ENCODE measurements at places on chromosomes 4 and X. TPM values are rescaled to one million over a fixed set of nuclear protein-coding genes. Genes with fewer than 3 reads are reported as not detected.

The NUP62CL gene
- total RNA-seq = 6.1 TPM

The DKK2 gene
- 0.85 TPM for total RNA-seq

The CTAG2 gene
- total RNA-seq = not detected

The HSFX2 gene
- total RNA-seq = 0.28 TPM

The PNCK gene
- total RNA-seq = 8.2 TPM

The ARHGEF38 gene
- total RNA-seq = 0.24 TPM

The PPEF2 gene
- total RNA-seq = under 0.01 TPM

The SPACA5 gene
- not detected for total RNA-seq

- H3K27me3 ChIP-seq = no peaks in the 10 kb centered on the region
- DNase-seq = no peak
- H3K4me1 ChIP-seq = peaks cover 48% of the 10 kb centered on the region
- H3K36me3 ChIP-seq = no peaks in the 10 kb centered on the region
These were observed 5.0 kb upstream of the NSD2 start for GRCh38 chr4:1866189-1866661.

DNA sequence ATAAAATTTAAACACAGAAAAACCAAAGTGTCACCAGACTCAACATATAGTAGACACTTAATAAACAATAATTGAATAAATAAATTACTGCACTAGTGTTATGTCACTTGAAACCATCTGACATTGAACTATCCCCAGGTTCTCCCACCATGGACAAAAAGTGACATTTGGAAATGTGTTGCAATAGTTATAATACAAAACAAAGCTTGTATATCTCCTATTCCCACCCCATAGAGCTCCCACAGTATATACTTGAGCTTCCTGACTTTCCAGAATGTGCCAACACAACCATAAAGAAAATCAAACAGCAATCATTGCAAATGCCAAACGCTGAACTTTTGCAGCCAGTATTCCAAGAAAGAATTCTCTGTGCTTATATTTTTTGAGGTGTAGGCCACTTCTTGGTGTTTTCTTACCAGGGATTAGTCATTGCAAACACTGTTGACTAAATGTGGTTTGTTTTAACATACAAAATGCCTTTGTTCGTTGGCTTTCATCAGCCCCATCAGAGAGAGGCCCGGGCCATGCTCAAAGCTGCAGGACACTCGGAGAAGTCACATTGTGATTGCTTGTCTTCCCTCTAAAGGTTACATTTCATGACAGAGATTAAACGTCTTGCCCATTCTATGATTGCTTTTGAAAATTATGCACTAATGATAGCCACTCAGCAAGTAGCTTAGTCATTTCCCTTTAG lies 33.8 kb downstream of the PPARGC1A start:
- DNase-seq = no peak
- no peak overlapping the region for H3K27ac ChIP-seq
- H3K27me3 ChIP-seq = no peaks in the 10 kb centered on the region
- H3K4me1 ChIP-seq = no peaks in the 10 kb centered on the region

GRCh38 chr4:8152090-8152864 lies 6.3 kb downstream of the ABLIM2 start:
- no peaks in the 10 kb centered on the region for H3K36me3 ChIP-seq
- no peak for DNase-seq
- H3K4me3 ChIP-seq = no peak overlapping the region
- H3K4me1 ChIP-seq = no peaks in the 10 kb centered on the region
- no peak overlapping the region for H3K27ac ChIP-seq
- peaks cover 49% of the 10 kb centered on the region for H3K27me3 ChIP-seq

DNA sequence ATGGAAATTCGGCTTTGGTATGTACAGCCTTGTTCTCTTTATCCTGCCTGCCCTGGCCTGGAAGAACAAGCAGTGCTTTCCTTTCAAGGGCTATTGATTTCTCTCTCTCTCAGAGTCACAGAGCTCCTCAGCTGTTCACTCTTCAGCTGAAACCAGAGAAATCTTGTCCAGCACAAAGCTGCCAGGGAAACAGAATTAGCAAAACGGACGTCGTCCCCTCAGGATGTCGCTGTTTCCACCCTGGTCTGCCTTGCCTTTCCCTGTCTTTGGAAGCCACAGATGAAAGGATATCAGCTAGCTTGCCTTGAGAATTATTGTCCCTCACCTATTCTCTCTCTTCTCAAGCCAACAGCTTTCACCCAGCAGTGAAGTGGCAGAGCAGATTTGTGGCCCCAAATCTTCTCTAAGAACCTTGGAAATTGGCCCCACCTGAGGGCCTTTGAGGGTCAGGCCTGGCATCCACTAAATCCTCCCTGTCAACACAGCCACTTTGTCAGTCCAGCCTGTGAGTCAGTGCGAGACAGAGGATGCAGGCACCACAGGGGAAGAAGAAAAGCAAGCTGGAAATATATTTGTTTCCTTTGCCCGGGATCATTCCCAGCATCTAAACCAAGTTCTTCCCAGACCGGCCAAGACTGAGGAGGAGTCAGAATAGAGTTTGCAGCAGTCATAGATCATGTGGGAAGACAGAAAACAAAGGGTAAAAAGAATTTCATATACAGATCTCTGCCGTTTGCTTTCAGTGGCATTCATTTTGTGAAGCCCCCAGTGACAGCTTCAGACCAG lies 63.8 kb upstream of the MTM1 start:
- H3K27me3 ChIP-seq = no peaks in the 10 kb centered on the region
- DNase-seq = no peak
- no peak overlapping the region for H3K27ac ChIP-seq
- no peaks in the 10 kb centered on the region for H3K4me1 ChIP-seq
- no peaks in the 10 kb centered on the region for H3K36me3 ChIP-seq

- no peak for DNase-seq
- H3K27ac ChIP-seq = no peak overlapping the region
- H3K4me3 ChIP-seq = no peak overlapping the region
These were observed 277.1 kb downstream of the KLHL13 start for GRCh38 chrX:117839544-117839943.

GRCh38 chr4:183223053-183223452 lies 97.0 kb downstream of the CLDN22 start:
- H3K4me1 ChIP-seq = no peaks in the 10 kb centered on the region
- no peak for DNase-seq
- H3K27me3 ChIP-seq = no peaks in the 10 kb centered on the region

DNA sequence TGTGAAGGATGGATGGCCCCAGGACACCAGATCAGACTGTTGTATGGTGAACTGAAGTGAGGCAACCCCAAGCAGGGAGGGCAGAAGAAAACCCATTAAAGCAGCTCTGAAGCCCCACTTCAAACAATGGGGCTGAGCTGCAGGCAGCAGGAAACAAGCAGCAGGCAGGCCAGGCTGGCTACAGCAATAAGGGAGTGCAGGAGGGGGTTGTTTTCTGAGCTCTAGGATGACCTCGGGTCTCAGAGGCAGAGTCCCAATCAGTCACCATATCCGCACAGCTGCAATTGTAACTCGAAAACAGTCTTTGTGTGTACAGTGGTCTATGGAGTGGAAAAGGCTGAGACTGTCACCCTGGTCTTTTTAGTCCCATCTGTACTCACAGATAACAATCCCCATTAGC lies 90.4 kb downstream of the COL4A6 start:
- no peaks in the 10 kb centered on the region for H3K4me1 ChIP-seq
- H3K36me3 ChIP-seq = no peaks in the 10 kb centered on the region
- no peak overlapping the region for H3K4me3 ChIP-seq
- no peak for DNase-seq

DNA sequence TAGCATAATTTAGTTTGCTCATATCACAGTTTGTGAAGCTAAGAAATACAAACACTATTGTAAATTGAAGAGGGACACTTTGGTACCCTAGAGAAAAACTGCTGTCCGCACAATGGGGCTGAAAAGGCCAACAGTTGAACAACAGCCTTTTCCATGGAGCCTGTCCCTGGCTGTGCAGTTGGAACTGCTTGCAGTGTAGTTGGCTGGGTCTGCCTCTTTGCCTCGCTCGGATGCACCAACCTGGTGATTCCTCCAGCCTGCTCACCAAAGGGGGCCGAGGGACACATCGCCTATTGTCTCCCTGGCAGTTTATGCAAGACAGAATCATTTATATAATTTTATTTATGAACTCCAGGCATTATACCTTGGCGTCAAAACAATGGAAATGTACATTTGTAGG lies 16.5 kb upstream of the GALNT7 start:
- no peak overlapping the region for H3K4me3 ChIP-seq
- no peaks in the 10 kb centered on the region for H3K27me3 ChIP-seq
- DNase-seq = no peak
- H3K36me3 ChIP-seq = no peaks in the 10 kb centered on the region
- no peak overlapping the region for H3K27ac ChIP-seq
- H3K4me1 ChIP-seq = no peaks in the 10 kb centered on the region

DNA sequence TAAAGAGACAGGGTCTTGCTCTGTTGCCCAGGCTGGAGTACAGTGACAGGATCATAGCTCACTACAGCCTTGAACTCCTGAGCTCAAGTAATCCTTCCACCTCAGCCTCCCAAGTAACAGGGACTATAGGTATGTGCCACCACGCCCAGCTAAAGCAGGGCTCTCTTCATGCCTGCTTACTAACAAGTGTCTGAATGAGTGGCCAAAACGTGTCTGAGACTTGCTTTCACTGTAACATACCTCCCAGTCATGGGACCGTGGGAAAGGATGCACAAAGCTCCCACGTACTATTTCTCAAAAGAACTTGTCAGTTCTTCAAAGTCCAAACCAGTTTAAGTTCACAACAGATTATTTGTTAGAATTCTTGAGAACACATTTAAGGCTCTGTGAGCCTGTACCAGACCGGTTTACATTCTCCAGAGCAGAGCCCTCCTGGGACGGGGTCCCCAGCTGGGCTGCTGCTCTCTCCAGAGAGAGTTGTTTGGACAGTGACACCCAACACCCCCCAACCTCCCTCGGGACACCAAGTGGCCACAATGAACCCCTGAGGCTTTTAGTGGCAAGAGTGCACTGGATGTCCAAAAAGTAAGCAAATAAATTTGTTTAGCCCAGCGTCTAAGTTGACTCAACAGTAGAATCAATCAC lies 24.1 kb downstream of the SH3KBP1 start:
- H3K27me3 ChIP-seq = no peaks in the 10 kb centered on the region
- H3K36me3 ChIP-seq = no peaks in the 10 kb centered on the region
- no peak overlapping the region for H3K4me3 ChIP-seq
- DNase-seq = no peak

- no peak overlapping the region for H3K27ac ChIP-seq
- no peaks in the 10 kb centered on the region for H3K27me3 ChIP-seq
- H3K36me3 ChIP-seq = no peaks in the 10 kb centered on the region
- no peak overlapping the region for H3K4me3 ChIP-seq
- H3K4me1 ChIP-seq = no peaks in the 10 kb centered on the region
These were observed 42.2 kb upstream of the DHRSX start for GRCh38 chrX:2542826-2543521.

GRCh38 chr4:37725718-37726117 lies 39.5 kb upstream of the RELL1 start:
- no peak overlapping the region for H3K27ac ChIP-seq
- H3K4me3 ChIP-seq = no peak overlapping the region
- DNase-seq = no peak
- no peaks in the 10 kb centered on the region for H3K27me3 ChIP-seq

GRCh38 chrX:15204130-15204751 lies 65.6 kb downstream of the ASB9 start:
- no peaks in the 10 kb centered on the region for H3K27me3 ChIP-seq
- H3K36me3 ChIP-seq = no peaks in the 10 kb centered on the region
- H3K4me3 ChIP-seq = no peak overlapping the region

GRCh38 chrX:103197721-103198306 lies 17.1 kb upstream of the BEX4 start:
- no peak for DNase-seq
- no peaks in the 10 kb centered on the region for H3K27me3 ChIP-seq
- H3K4me3 ChIP-seq = no peak overlapping the region
- H3K4me1 ChIP-seq = no peaks in the 10 kb centered on the region

- H3K4me3 ChIP-seq = no peak overlapping the region
- no peaks in the 10 kb centered on the region for H3K27me3 ChIP-seq
- no peak for DNase-seq
- H3K27ac ChIP-seq = peak overlapping the region; percentile 2
- no peaks in the 10 kb centered on the region for H3K36me3 ChIP-seq
These were observed 34.6 kb downstream of the PPP2R2C start for GRCh38 chr4:6437826-6438238.

DNA sequence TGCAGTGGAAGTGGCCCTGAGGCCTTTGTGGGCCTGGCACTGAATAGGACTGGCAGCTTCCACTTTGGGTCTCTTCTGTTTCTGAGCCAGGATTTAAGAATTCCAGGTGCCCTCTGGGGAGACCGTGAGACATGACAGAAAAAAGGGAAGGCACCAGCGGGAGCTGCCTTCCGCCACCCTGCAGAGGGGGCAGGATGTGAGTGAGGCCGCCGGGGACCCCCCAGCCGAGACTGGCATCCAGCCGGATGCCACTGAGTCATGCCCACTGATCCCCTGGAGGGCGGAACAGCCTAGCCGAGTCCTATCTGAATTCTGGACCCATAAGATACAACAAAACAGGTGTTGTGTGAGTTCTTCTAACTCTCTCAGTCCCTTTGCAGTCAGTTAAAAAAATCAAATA lies 41.3 kb downstream of the C4orf50 start:
- H3K4me1 ChIP-seq = no peaks in the 10 kb centered on the region
- H3K27me3 ChIP-seq = no peaks in the 10 kb centered on the region
- H3K27ac ChIP-seq = no peak overlapping the region

DNA sequence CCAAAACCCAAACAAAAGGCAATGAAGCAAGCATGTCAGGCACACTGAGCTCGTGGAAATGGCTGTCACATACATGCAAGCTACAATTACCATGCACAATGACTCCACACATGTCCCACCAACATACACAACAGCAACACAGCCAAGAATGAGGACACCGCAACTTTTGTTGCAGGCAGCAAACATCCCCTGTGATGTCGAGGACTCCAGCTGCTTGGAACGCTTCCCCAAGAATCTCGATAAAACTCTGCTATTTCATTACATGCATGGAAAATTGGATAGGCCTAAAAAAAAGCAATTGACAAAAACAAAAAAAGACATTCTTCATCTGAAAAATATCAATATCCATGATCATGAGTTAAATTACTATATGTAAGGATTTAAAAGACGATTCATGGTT lies 11.8 kb downstream of the ANOS1 start:
- DNase-seq = no peak
- no peak overlapping the region for H3K27ac ChIP-seq
- no peaks in the 10 kb centered on the region for H3K36me3 ChIP-seq
- H3K4me3 ChIP-seq = no peak overlapping the region

DNA sequence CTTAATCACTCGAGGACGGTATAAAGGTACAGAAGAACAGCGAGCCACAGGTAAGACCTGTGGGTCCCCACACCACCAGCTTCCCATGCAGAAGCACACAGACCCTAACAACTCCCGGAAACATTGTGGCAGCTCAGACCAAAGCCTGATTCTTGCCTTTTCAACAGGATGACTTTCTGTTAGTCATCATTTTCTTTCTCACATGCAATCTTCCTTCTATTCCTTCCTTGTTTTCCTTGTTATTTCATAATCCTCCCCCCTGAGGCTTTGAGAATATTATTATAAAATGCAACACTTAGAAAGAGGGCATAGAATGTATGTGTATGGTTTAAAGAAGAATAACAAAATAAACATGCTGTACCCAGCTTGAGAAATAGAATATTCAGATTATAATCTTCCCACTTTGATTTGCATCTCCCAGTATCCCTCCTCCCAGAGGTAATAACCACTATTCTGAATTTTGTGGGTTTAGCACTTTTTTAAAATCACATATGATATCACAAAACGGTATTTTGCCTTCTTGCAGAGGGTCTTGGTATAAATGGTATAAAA lies 100.9 kb downstream of the FHDC1 start:
- H3K4me1 ChIP-seq = no peaks in the 10 kb centered on the region
- H3K27ac ChIP-seq = no peak overlapping the region
